ENCODE measurements at places on chromosomes 1 and 21. TPM values are rescaled to one million over a fixed set of nuclear protein-coding genes. Genes with fewer than 3 reads are reported as not detected.

- no peak for DNase-seq
These were observed 38.3 kb upstream of the ADORA3 start for GRCh38 chr1:111541721-111542120.

DNA sequence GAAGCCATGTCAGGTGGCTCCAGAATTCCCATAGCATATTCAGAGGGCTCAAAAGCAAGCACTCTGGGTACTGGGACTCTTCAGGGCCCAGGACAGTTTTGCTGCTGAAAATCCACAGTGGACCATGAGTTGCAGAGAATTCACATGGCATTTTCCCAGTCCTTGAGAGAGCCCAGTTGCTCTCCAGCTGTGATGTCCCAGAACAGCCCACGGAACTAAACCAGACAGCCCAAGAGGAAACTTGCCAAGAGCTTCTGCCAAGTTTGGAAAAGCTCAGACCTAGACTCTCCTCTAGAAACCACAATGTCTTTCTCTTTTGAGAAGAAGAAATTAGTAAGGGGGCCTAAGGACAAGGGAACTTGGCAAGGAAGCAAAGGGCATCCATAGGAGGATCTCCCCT is 69.4 kb downstream of the RGS2 start:
- DNase-seq, result no peak

DNA sequence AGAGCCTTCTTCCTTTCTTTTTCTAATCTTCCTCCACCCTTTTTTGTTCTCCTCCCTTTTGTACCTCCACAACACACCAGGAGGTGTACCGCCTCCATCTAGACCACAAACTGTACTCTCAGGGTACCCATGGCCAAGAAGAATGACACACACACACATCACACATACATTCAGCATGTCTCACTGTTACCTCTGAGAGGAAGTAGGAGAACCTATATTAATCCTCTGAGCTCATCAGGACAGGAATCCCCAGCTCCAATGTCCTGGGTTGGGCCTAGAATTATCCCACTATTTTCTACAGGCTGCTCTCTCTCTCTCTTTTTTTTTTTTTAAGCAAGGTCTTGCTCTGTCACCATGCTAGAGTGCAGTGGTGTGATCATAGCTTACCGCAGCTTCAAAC is 36.7 kb downstream of the ATP2B4 start:
- no peak for DNase-seq

GRCh38 chr1:9478021-9478420 is 61.2 kb upstream of the SLC25A33 start:
- DNase-seq, result no peak

GRCh38 chr1:182407724-182408123 is 7.3 kb upstream of the TEDDM1 start:
- no peak for DNase-seq

DNA sequence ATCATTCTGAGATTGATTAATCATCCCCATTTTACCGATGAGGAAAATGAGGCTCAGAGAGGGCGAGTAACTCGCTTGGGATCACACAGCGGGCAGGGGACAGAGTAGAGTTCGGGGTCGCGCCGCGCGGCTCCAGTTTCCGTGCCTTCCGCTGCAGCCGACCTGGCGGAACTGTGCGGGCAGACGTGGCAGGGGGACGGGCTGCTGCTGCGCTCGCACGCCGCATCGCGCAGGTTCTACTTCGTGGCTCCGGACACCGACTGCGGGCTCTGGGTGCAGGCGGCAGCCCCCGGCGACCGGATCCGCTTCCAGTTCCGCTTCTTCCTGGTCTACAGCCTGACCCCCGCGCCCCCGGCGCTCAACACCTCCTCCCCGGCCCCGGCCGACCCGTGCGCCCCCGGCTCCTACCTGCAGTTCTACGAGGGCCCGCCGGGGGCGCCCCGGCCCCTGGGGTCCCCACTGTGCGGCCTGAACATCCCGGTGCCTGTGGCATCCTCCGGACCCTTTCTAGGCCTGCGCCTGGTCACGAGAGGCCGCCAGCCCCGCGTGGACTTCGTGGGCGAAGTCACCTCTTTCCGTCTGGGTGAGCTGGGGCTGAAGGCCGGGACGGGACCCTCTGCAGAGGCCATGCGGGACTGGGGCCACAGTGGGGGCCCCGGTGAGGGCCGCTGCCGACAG is 2.3 kb downstream of the LDLRAD2 start:
- no peak for DNase-seq

GRCh38 chr21:26715116-26715515 is 130.1 kb downstream of the ADAMTS1 start:
- no peak for DNase-seq

GRCh38 chr1:44464361-44464760 is 59.3 kb downstream of the RNF220 start:
- no peak for DNase-seq

INSRR gene
- 0.33 TPM for total RNA-seq

EPS8L3 gene
- not detected for total RNA-seq

- no peak for DNase-seq
These were observed 125.0 kb downstream of the AKT3 start for GRCh38 chr1:243725075-243725474.

- no peak for DNase-seq
These were observed 4.5 kb downstream of the ZC3H12A start for GRCh38 chr1:37478890-37479254.

- no peak for DNase-seq
These were observed 61.0 kb downstream of the DNTTIP2 start for GRCh38 chr1:93817819-93818569.

DNA sequence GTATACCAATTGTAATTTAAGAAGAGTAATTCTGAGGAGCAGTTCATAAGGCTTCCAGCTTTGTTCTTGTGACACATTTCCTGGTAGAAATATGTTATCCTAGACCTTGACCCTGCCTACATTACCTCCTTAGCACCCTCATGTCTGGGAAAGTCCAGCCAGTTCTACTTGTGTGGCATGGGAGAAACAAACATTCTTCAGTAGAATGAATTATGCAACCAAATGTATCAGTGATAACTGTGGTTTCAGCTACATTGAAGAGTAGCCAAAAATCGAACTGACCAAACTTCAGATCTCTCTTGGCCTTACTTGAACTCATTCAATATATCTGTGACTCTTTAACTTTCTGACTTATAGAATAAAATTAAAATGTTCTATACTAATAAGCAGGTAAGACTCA is 308.1 kb upstream of the LYPLAL1 start:
- no peak for DNase-seq

Measured in breast epithelium (tissue), 4 donors.